ENCODE measurements at places on chromosomes 13 and 19.

DNA sequence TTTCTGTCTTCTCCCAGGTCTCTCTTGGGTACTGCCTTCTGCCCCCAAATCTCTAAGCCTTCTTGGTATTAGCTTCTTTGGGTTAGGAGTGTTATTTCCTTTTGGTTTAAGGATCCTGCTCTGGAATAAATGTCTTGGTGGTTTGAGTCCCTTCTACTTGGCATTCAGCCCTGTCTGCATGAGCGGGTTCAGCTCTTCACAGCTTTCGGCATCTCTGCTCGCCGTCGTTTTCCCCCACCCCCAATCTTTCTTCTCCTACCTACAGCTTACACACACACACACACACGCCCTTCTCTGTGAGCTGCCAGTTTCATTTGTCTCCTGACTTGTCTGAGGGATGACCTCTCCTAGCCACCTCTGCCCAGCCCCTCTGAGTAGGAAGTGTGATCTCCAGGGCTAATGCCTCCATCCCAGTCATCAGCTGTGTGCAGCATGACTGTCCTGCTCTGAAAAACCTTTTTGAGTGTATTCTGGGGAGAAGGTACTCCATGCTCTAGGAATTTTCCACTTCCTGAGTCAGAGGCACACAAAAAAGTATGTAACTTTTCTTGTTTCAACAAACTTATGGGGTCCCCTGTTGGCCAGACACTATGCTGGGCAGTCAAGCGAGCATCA is 4.7 kb downstream of the CNOT3 start:
- no peak for DNase-seq

DNA sequence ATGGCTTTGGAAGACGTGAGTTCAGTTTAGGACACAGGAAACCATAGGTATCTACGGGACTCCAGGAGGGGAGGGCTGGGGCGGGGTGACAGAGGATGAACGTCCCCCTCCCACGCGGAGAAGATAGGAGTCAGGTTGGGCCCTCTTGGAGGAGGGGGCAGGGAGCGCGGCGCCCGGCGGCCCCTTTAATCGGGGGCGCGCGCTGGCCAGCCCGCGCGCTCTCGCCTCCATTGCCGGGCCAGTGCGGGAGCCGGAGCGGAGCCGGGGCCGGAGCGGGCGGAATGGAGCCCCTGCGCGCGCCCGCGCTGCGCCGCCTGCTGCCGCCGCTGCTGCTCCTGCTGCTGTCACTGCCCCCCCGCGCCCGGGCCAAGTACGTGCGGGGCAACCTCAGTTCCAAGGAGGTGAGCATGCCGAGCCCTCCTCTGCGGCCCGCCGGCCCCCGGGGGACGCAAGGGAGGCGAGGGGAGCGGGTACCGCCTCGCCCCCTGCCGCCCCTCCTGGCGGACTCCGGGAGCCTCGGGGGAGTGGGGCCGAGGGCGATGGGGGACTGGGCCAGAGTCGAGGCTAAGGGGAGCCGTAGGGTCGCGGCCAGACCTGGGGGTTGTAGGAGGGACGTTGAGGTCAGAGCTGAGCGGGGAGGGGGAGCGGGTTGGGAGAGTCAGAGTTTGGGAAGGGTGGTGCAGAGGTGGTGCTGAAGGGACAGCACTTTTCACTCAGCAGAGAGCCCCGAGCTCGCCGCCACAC is at the start of gene TMEM145:
Gene TMEM145, plus strand, starts transcription at position 214 of the 744 bp plus-strand sequence. Its CDS starts 68 bp downstream, at position 282.
- peak; percentile 69 for DNase-seq

GRCh38 chr19:42172261-42172660 is 40.0 kb upstream of the POU2F2 start:
- DNase-seq: no peak

DNA sequence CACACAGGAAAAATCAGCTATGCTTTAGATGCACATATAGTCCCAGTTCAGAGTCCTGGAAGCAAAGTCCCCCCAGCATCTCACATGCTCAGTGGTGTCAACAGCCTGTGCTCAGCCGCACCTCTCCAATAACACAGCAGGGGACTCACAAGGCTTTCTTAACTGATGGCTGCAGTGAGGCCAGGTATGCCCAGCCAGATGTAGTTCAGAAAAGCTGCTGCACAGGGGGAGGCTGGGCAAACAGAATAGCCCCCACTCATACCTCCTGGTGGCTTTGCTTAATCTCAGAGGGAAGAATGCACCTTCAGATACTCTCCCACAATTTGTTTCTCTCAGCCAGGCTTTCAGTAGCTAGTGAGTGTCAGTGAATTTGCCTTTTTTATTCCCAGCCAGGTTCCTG is 33.4 kb downstream of the FAM124A start:
- DNase-seq: no peak

- DNase-seq: no peak
Observed at GRCh38 chr19:41456342-41456918, 13.5 kb downstream of the ERICH4 start.

DNA sequence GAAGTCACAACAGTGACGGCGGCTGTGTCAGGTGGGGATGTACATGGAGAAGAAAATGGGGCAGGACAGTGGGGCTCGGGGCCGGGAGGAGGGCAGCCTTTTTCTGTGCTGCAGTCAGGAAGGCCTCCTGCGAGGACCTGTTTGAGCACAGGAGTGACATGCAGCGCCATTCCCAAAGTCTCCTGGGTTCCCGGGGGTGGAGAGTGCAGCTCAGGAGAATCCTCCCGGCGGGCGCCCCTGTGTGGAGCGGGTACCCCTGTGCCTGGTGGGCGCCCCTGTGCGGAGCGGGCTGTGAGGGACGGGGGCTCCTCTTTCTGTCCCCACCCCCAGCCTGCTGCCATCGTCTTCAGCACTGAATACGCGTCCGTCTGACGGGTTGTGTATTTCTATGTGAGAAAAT is 62.4 kb downstream of the ATP11A start:
- no peak for DNase-seq

GRCh38 chr19:33273881-33274662 is 28.3 kb downstream of the CEBPA start:
- no peak for DNase-seq

DNA sequence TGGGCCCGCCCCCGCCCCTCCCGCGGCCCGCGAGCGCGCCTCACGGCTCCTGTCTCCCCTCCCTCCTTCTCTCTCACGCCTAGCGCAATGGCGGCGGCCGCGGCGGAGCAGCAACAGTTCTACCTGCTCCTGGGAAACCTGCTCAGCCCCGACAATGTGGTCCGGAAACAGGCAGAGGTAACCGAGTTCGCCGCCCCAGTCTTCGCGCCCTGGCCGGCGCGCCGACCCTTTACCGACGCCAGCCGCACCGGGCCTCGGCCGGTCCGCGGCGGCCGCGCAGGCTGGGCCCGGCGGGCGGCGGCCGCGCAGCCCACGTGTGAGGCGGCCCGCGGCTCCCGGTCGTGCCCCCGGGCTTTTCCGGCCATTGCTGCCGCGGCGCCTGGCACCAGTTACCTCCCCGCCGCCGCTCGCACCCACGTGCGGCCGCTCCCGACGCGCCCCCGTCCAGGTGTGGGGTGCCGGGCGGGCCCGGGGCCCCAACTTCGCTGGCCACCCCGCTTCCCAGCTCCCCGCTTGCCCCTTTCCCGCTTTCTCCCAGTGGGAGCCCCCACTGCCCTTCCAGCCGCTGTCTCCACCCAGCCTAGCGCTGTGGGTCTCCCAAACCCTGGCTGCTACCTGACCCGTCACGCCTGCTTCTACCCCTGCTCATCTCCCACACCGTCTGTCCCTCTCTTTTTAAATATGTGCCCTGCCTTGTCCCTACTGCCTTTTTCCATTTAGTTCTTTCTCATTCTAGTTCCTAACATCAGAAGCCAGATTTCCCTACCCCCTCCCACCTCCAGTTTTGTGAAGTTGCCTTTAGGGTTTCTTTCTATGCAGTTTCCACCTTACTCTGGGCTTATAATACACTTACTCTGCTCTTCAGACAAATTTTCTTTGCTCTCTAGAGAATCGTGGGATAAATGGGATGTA is 23.4 kb downstream of the IPO5 start:
- peak; percentile 36 for DNase-seq

GRCh38 chr13:43510956-43511901 is 275.5 kb downstream of the ENOX1 start:
- no peak for DNase-seq

DNA sequence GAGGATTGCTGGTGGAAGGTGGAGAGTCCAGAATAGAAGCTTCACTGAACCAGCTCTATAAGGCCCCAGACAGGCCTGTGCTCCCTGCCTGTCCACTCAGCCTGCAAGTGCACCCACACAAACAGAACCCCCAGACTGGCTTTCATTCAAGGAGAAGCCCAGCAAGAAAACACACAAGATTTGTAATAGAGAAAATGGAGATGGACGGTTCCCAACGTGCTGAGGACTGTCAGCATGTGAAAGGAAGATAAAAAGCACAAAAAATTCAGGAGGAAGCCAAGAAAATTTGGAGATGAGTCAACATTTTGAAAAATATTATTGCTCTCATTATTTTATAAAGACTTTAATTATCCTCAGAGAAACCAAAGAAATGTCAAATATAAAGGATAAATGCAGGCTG is 218.2 kb upstream of the SLC10A2 start:
- no peak for DNase-seq

DNA sequence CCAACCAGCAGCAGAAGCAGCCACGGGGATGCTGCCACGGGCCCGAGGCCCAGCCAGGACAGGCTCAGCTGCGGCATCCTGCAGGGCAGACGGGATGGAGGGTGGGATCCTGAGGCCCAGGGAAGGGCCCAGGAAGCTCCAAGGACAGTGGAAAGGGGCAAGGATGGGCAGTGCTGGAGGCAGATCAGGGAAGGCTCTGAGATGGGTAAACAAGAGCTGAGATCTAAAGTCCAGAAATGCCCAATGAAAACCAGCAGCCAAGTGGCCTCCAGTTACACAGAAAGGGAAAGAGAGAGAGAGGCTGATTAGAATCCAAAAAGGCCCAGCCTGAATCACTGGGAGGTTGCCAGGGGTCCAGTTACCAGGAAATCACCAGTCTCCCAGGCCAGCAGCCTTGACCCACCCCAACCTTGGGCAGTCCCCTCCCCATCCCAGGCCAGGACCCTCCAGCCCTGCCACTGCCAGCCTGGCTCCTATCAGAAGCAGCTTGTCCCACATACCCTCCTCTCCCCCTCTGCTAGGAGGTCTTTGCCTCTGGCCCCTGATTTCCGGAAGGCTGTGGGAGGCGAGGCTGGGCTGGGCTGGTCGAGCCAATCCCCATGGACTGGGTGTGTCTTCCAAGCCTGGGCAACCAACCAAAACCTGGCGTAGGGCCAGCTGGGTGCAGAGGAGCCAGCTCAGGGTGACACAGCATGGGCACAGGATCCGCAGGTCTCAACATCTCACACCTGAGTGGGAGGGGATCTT is at the start of gene CYP4F11:
Gene CYP4F11, minus strand, starts transcription at position 198 of the 747 bp plus-strand sequence. Its CDS starts 121 bp downstream, at position 77.
- no peak for DNase-seq

DNA sequence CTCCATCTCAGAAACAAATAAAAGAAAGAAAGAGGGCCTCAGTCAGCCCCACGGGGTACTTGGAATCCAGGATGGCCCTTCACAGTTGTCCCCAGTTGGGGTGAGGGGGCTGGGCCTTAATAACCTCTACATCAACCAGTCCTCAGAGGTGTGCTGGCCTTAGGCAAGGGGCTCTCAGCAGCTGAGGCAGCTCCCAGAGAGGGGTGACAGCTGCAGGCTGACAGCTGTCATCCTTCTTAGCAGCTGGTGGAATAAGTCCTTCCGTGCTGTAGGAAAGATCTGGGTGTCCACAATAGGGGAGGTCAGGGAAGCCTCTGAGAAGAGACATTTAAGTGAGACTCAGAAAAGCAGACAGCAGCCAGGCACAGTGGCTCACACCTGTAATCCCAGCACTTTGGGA is 7.4 kb downstream of the BCAM start:
- DNase-seq: no peak

- no peak for DNase-seq
Observed at GRCh38 chr13:112721198-112722104, 31.6 kb downstream of the ATP11A start.

- peak; percentile 80 for DNase-seq
Observed at GRCh38 chr19:29941828-29942403, at the start of gene URI1. Gene URI1, plus strand, starts transcription at chr19:29942239. Its CDS starts 309 bp downstream, at chr19:29942548.

DNA sequence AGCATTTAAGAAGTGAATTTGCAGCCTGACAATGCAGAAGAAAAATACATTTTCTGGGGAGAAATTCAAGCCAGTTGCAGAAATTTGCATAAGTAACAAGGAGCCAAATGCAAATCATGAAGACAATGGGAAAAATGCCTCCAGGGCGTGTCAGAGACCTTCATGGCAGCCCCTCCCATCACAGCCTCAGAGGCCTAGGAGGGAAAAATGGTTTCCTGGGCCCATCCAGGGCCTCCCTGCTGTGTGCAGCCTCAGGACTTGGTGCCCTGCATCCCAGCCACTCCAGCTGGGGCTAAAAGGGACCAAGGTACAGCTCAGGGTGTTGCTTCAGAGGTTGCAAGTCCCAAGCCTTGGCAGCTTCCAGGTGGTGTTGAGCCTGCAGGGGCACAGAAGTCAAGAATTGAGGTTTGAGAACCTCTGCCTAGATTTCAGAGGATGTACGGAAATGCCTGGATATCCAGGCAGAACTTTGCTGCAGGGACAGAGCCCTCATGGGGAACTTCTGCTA is 16.7 kb upstream of the ITM2B start:
- no peak for DNase-seq

GRCh38 chr19:13118424-13119193 is 545 bp downstream of the NACC1 start:
- DNase-seq: peak; percentile 73

- no peak for DNase-seq
Observed at GRCh38 chr13:26457212-26457611, 100.3 kb upstream of the WASF3 start.

- no peak for DNase-seq
Observed at GRCh38 chr13:100341327-100341726, 247.3 kb downstream of the GGACT start.

DNA sequence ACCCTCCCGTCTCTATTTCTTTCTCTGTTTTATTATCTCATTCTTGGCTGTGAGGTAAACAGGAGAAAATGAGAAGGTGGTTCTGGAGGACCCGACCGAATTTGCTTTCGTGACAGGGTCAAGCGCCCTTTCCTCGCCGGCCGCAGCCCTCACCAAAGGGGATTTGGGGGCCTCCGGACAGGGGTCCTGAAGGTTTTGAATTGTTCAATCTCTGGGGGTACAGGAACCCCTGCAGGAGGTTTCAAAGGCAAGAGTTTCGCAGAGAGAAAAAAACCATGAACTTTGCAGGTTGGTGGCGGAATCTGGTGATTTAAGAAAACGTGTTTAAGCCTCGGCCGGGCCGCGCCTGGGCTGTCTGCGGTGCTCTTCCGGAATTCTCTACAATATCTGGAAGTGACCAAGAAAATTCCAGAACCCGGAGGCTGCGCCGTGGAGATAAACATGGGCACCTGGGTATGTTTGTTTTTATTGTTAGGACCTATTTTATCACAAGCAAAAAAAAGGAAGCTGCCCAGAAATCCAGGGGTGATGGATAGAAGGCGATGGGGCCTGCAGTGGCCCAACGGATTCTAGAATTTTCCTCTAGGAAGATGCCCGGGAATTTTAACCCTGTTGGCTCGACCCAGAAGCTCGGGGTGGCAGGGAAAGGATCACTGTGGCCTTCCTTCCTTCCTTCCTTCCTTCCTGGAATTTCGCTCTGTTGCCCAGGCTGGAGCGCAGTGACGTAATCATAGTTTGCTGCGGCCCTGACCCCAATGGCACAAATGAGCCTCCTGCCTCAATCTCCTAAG is 14.2 kb upstream of the PTBP1 start:
- DNase-seq: no peak

DNA sequence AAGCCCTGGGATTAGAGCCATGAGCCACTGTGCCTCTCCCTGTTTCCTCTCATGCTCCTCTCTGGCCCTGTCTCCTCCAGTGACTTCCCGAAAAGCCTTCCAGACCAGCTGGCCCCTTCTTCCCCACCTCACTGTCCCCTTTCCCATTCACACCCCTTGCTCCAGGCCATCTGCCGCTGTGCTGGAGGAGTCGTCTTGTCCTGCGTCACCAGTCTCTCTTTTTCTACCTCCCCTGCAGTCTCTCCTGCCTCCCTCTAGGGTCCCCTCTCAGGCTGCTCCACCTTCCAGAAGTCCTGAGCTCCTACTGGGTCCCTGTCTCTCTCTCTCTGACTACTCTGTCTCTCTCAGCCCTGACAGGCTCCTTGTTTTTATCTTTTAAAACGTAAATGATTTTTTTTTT is 5.3 kb upstream of the FFAR1 start:
- no peak for DNase-seq

Measured in GM12892 (cell line).